Body of pancreas (tissue), 4 donors: ENCODE measurements at places on chromosomes 4 and X. TPM values are rescaled to one million over a fixed set of nuclear protein-coding genes. Genes with fewer than 3 reads are reported as not detected.

The PPP2R2C gene
- 0.66 TPM for total RNA-seq

GRCh38 chr4:98659741-98660462 lies 1.5 kb upstream of the TSPAN5 start:
- H3K4me1 ChIP-seq: peaks cover 17% of the 10 kb centered on the region
- H3K27me3 ChIP-seq: no peaks in the 10 kb centered on the region
- H3K27ac ChIP-seq: no peak overlapping the region
- no peaks in the 10 kb centered on the region for H3K36me3 ChIP-seq

The SPARCL1 gene
- 137 TPM for total RNA-seq

- DNase-seq: no peak
- no peak overlapping the region for H3K27ac ChIP-seq
- no peaks in the 10 kb centered on the region for H3K27me3 ChIP-seq
- no peaks in the 10 kb centered on the region for H3K36me3 ChIP-seq
These were observed 75.0 kb downstream of the DCTD start for GRCh38 chr4:182842104-182842600.

The OCIAD2 gene
- total RNA-seq: 3.0 TPM

GRCh38 chr4:81792521-81792920 lies 320.8 kb upstream of the RASGEF1B start:
- no peaks in the 10 kb centered on the region for H3K4me1 ChIP-seq
- no peak overlapping the region for H3K27ac ChIP-seq
- no peaks in the 10 kb centered on the region for H3K36me3 ChIP-seq
- DNase-seq: no peak
- H3K4me3 ChIP-seq: no peak overlapping the region

- peaks cover 7% of the 10 kb centered on the region for H3K4me1 ChIP-seq
- H3K27ac ChIP-seq: no peak overlapping the region
- no peak overlapping the region for H3K4me3 ChIP-seq
- no peak for DNase-seq
- H3K27me3 ChIP-seq: no peaks in the 10 kb centered on the region
These were observed 4.6 kb upstream of the ANTXR2 start for GRCh38 chr4:80077639-80078038.

DNA sequence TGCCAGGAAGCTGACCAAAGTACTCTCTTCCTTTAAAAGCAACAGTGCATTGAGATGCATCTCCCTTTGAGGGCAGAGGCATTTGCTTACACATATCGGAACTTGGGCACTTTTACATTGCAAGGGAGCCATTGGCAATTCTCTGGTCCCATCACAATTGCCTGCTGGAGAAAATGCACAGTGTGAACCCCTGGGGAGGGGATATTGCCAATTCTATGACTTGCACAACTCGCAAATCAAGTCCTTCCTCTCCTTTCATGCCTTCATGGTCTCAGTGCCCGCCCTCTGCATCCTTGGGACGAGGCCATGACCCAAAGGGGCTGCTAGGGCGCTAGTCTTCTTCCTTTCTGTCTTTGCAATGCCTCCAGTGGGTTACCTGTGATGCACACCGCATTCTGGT lies 14.9 kb upstream of the PDZD4 start:
- H3K27ac ChIP-seq: no peak overlapping the region
- no peaks in the 10 kb centered on the region for H3K27me3 ChIP-seq
- no peak for DNase-seq

The TSPAN7 gene
- 18.8 TPM for total RNA-seq
